ENCODE measurements at places on chromosomes 7 and 10. TPM values are rescaled to one million over a fixed set of nuclear protein-coding genes. Genes with fewer than 3 reads are reported as not detected.

GRCh38 chr7:45881759-45882464, 6.4 kb upstream of the IGFBP1 start:
- DNase-seq: no peak

DNA sequence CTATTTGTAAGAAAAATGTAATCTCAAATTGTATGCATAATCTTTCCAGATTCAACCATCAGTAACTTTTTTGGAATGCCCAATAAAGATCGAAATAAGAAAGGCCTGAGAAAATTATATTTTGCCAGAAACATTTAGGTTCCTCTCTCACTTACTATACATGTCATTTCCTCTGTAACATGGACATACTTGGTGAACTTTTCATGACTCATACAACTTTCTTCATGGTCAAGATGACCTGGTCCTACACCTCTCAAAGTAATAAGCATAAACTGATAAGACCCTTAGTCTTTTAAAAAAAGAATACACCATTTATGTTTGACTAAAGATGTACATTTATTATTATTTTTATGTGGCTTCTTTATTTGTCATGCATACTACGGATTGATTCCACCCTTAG, 125.3 kb downstream of the REEP3 start:
- no peak for DNase-seq

- DNase-seq: no peak
Measured at GRCh38 chr10:125023862-125024496, 82.1 kb downstream of the ZRANB1 start.

DNA sequence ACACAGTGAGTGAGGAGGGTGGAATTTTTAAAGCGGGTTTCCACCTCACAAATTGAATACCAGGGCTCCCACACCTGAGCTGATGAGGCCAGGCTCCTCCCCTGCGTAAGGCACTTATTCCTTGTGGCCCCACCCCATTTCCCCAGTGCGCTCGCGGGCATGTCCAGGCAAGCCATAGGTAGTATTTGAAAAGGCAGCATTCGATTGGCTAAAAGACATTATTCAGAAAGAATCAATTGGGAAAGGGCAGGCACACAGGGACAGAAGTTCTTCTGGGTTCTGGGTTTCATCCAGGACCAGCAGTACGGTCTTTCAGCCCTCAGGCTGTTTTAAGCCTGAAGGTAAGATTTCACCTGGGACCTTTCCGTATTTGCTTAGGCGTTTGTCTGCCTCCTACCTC, 222.3 kb downstream of the BBS9 start:
- DNase-seq: no peak

RET gene
- 0.27 TPM for total RNA-seq

MBL2 gene
- not detected for total RNA-seq

REPIN1 gene
- total RNA-seq: 144 TPM
